ENCODE measurements at places on chromosomes 2 and 18. TPM values are rescaled to one million over a fixed set of nuclear protein-coding genes. Genes with fewer than 3 reads are reported as not detected.

GRCh38 chr2:219537657-219538488 is 5.7 kb downstream of the CHPF start:
- DNase-seq, result no peak

DNA sequence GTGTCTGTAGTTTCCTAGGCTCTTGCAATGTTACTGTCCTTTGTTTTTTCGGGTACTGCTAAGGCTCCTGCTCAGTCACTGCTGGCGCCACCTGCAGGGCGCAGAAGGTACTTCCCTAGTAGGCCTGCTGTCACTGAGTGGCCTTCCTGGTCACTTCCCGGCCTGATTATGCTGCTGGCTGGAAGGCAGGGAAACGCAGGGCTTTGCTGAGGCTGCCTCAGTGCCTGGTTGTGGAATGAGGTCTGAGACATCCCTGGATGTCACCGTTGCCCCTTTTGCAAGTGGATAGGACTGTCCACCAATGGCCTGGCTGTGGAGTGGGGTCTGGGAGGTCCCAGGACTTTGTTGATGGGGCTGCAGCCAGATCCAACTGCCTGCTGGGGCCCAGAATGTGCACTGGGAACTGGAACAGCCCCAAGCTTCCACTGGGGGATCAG is 13.1 kb downstream of the DAW1 start:
- DNase-seq, result peak; percentile 65

DNA sequence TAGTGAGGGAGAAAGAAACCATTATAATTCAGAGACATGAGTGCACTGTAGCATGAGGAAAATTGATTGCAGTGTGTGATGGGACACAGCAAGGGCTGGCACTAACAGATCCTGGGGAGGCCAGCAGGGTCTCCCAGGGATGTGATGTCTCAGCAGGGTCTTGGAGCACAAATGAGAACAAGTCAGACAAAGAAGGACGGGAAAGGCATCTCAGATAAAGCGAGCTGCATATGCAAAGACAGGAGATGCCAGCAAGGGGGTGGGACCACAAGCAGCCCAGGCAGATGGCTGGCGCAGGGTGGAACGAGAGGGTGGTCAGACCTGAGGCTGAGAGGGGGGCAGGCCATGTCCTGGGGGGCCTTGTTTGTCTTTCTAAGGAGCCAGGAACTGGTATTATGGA is 102.6 kb upstream of the DLX2 start:
- no peak for DNase-seq

- no peak for DNase-seq
Measured at GRCh38 chr2:37190290-37190689, 1.8 kb upstream of the SULT6B1 start.

DNA sequence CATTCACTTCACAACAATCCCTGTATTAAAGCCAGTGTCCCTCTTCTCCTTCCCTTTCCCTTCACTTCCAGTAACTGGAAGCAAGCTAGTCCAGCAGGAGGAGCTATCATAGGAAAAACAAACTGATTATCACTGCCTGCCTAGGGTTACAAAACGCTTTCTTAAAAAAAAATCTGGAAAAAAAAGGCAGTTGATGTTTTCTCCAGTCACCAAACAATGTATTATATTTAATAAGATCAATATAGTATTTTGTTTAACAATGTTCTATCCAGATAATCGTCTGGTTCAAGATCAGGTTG is 78.8 kb upstream of the ITGB6 start:
- no peak for DNase-seq

GRCh38 chr2:112293636-112294401 is 18.4 kb downstream of the ZC3H6 start:
- DNase-seq, result no peak

DNA sequence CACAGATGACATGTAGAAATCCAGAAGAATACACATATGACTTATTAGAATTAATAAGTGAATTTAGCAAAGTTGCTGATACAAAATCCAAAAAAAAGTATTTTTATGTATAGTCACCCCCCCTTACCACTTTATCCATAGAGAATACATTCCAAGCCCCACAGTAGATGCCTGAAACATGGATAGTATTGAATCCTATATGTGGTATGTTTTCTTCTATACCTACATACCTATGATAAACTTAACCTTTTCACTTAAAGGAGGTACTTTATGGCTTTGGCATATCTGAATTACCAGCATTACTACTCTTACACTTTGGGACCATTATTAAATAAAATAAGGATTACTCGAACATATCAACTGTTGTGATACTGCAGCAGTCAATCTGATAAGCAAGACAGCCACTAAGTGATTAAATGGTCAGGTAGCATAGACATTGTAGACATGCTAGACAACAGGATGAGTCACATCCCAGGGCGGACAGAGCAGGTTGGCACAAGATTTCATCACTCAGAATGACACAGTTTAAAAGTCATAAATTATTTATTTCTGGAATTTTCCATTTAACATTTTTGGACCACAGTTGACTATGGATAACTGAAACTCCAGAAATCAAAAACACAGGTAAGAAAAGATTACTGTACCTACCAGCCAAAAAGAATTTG is 208.2 kb upstream of the CHAC2 start:
- no peak for DNase-seq

DNA sequence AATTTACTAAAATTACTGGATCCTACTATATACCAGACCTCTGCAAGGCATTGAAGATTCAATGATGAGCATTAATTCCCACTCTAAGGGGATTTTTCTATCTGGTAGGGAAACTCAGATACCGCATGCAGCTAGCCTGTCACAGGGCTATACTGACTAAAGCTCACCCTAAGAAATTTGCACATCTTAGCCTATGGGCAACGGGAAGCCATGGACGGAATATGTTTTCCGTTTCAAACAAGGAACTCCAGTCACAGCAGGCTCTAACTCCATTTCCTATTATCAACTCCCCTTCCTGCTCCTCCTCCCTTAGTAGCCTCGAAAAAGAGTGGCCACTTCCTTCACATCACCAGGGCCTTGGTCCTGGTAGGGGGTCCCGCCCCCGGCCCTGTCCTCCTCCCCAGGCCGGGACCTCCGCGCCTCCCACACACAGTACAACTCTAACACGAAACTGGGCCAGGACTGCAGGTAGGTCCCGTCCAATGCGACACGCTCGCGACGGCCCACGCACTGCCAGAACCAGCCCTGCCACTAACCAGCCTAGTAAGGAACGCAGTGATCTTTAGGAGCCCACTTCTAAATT is 659 bp upstream of the COX5B start:
- no peak for DNase-seq

GRCh38 chr18:48165111-48165866 is 234.8 kb upstream of the SMAD2 start:
- no peak for DNase-seq

DNA sequence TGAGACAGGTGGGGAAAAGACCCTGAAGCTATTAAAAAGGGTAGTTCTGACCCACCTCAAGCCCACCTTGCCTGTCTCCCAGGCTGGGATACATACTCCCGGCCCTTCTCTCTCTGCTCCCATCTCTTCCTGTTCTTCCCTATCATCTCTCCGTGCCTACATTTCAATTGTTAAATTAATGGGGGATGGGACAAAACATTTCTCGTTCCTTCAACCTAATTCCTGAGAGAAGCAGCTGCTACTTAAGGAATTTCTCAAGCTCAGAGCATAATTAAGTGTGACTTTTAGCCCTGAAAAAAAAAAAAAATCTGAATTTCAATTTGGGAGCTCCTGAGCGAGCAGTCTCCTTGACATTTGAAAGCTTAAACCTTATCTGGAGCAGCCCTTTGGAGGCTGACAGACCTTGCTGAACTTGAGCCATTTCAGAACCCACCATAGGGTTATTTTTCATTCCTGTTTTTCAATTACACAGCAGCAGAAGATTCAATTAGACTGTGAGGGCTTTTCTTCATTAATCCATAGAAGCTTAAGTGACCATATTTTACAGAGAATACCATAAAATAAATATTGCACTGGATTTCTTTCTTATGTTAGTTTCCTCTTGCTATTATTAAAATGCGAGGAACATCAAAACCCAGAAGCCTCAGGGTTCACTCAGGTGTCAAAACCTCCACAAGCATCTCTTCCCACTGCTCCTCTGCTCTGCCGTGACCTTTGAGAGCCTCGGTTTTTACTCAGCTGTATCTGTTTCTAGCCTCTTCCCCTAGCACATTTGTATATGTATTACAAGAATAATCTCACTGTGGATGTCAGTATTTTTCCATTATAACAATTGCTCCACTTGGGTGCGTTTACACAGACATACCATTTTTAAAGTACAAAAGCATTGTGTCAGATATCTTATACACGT is 125.7 kb downstream of the B3GNT2 start:
- no peak for DNase-seq

Gene CD8B2
- not detected for total RNA-seq

Gene ALKAL2
- total RNA-seq, result not detected

Gene RNF125
- 43.8 TPM for total RNA-seq

Gene SERPINB3
- total RNA-seq, result not detected

All from activated CD4-positive, alpha-beta memory T cell treated with anti-CD3 and anti-CD28 coated beads, Interleukin-2, amount 10 ng/mL, durations not matched to agents 7 days and 5 days (primary cell).